ENCODE measurements at places on chromosomes 2 and 18. TPM values are rescaled to one million over a fixed set of nuclear protein-coding genes. Genes with fewer than 3 reads are reported as not detected.

Gene LHCGR
- total RNA-seq: not detected

DNA sequence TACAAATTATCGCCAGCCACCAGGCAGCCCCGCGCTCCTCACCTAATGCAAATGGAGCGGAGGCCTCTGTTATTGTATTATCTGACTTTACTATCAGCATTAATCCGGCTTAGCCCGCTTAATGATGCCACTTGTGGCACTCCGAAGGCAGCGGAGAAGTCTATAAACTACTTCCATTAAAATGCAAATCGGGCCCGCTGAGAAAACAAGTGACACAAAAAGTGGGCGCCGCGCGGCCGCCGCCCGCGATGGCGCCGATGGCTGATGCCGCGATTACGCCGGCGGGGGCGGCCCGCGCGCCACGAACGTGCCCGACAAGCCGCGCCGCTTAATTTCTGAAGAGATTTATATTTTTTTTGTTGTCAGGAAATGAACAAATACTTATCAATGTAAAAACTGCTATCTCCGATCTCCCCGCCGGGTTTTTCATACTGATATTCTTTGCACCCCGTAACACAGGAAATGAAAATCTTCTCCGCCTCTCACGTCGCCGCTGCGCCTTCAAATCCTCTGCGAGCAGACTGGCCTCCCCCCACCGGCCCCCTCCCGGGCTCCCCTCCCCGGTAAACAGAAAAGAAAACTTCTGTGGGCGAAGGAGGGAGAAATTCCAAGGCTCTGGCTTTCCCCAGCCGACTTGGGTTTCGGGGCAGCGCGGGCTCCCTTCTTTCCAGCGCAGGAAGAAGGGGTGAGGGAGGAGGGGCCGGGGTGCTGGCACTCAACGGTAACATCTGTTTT is 221.8 kb downstream of the INSIG2 start:
- DNase-seq: peak; percentile 68

GRCh38 chr2:100976061-100976460 is 26.0 kb upstream of the RPL31 start:
- DNase-seq: no peak

DNA sequence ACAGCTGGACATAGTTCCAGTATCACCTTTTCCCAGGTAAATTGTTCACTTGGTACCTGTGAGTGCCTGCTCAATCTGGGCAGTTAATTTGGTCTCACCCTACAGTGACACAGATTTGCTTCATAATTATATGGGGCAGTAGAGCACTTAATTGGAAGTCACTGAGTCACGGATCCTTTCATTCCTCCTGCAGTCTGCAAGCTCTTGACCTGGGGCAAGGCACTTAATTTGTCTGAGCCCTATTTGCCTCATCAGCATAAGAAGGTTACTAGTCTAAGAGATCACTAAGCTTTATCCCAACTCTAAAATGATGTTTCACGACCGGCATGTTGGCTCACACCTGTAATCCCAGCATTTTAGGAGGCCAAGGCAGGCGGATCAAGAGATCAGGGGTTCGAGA is 8.9 kb downstream of the FBXO36 start:
- no peak for DNase-seq

- DNase-seq: no peak
Measured at GRCh38 chr18:55737781-55738468, 149.9 kb upstream of the TCF4 start.

DNA sequence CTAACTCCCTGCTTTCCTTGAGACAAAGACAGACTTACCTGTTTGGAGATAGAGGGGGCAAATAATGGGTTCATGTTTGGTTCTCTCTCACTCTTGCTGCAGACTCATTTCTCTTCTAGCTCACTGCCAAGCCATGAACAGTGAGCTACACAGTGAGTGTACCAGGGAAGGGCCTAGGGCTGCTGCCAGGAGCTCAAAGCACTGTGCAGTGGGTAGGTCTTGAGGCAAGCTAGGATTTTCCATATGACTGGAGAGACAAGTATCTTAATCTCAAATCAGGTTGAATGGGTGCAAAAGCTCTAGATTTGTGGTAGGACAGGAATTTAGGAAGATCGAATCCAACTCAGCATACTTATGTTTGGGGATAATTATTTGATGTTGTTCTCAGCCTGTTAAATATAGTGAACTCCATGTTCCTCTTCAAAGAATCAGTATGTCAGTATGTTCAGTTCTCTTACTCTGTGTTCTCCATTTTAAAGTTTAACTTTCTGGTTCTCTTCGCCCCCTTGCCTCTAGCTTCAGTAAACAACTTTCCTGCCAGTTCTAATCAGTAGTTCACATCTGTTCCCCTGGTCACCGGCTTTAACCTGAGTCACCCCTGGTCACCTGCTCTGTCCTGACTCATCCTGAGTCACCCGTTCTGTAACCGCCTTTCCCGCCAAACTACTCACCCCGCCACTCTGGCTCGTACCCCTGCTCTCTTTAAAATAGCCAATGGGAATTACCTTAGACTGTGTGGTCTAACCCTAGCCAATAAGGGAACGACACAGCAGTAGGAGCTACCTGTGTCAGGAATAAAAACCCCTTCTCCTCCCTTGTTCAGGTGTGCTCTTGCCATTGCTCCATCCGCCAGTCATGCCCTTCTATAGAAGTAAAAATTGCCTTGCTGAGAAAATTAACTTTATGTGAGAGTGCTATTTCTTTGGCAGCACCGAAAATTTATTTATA is 21.9 kb downstream of the SLC25A52 start:
- DNase-seq: no peak

All from activated T-cell treated with anti-CD3 and anti-CD28 coated beads, Interleukin-2, amount 50 U/mL, for 72 hours (primary cell).